ENCODE measurements at places on chromosomes 16 and 17. TPM values are rescaled to one million over a fixed set of nuclear protein-coding genes. Genes with fewer than 3 reads are reported as not detected.
A peak's percentile ranks its signal among the peaks of the same experiment; 100 is the strongest.

- H3K4me3 ChIP-seq: no peak overlapping the region
- no peak for DNase-seq
These were observed 143.7 kb upstream of the RCVRN start for GRCh38 chr17:10048629-10049350.

DNA sequence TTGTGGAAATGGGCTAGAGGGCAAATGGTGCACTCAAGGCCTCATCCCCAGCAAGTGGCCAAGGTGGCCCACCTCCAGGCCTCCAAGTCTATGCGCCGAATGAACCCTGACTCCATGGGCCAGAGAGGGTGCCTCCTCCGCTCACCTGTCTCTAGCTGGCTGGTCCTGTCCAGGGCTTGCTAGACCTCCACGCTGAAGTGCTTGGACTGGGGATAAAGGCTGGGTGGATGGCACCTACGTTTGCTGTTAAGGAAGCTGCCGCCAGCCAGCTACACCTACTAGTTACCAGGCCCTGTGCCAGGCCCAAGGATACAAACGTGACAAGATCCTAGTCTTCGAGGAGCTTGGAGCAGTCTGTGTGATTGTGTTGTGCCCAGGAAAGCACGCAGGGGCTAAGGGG lies 739 bp upstream of the SGCA start:
- no peak overlapping the region for H3K4me3 ChIP-seq
- DNase-seq: no peak
- H3K36me3 ChIP-seq: no peaks in the 10 kb centered on the region
- H3K27ac ChIP-seq: no peak overlapping the region

Gene CDH3
- total RNA-seq: 0.37 TPM

Gene ABCA10
- 1.2 TPM for total RNA-seq

DNA sequence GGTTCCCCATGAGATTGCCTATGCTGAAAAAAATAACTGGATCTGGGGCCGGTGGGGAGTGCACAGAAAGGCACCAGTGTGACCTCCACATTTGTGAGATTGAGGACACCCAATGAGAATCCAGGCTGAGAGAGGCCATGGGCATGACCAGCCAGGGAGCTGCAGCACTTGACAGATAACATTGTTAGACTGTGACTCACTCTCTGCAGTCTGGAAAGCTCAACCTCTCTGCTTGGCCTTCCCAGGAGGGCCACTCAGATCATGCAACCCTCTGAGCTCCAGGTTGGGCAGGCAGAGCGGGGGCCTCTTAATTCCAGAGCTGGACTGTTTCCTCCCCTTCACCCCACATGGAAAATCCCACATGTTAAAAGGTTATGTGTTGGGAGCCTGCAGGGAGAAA lies 30.1 kb downstream of the FZD2 start:
- H3K36me3 ChIP-seq: no peaks in the 10 kb centered on the region
- H3K27ac ChIP-seq: no peak overlapping the region
- DNase-seq: no peak
- H3K27me3 ChIP-seq: peaks cover 19% of the 10 kb centered on the region
- no peaks in the 10 kb centered on the region for H3K4me1 ChIP-seq

GRCh38 chr17:60230358-60230757 lies 80.6 kb downstream of the CA4 start:
- H3K27ac ChIP-seq: peak overlapping the region; percentile 59
- H3K36me3 ChIP-seq: peaks cover 4% of the 10 kb centered on the region
- no peak overlapping the region for H3K4me3 ChIP-seq
- H3K4me1 ChIP-seq: peaks cover 2% of the 10 kb centered on the region
- DNase-seq: no peak
- no peaks in the 10 kb centered on the region for H3K27me3 ChIP-seq

Data from T-helper 17 cell (primary cell).